HT1080 (cell line): ENCODE measurements at places on chromosomes 5 and 9. TPM values are rescaled to one million over a fixed set of nuclear protein-coding genes. Genes with fewer than 3 reads are reported as not detected.

- DNase-seq = no peak
Observed at GRCh38 chr9:134655101-134655500, 13.5 kb downstream of the COL5A1 start.

- no peak for DNase-seq
Observed at GRCh38 chr5:170554521-170555267, 50.9 kb downstream of the KCNIP1 start.

GRCh38 chr5:61569353-61569752 is 237.3 kb downstream of the ZSWIM6 start:
- no peak for DNase-seq

DNA sequence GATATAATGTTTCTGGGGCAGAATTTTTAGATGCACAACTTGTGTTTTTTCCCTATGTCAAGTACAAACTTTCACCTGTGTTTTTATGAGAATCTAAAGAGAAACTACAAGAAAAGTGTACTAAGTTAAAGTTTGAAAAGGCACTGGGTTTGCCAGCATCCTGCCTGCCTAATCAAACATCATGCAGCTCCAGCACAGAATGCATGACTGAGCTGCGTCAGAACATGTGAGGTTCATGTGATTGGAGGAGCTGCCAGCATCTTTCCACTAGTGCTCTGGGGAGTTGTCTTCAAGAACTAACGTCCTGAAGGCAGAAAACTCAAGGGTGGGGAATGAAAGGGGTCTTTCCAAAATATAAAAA is 46.1 kb upstream of the RIC1 start:
- DNase-seq = peak; percentile 76

DNA sequence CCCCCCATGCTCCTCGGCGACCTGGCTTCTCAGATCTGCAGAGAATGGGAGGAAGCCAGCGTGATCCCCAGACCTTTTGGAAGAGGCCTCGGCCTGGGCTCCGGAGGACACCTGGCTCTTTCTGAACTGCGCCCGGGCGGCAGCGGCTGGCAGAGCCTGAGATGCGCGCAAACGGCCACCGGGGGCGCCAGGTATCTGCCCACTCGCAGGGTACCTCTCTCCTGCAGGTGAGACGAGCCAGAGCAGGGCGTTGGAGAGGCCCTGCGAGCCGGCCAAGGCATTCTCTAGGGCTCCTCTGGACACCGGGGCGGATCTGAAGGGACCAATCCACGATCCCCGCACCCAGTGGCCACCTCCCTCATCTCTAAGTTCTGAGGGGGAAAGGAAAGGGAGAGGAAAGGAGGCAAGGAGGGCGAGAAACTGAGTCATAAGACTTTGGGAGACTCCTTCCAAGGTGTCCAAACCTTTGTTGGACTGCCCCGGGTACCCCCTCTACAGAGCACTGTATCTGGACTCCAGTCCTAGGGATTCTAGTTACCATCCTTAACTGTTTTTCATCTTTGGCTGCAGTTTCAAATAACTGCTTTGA is 55.0 kb upstream of the SLC46A2 start:
- DNase-seq = no peak

The DDX4 gene
- total RNA-seq = 0.24 TPM in 1 of 2 replicates, not detected in the other

The SCGB3A2 gene
- total RNA-seq = not detected in 2 replicates

The PTPRD gene
- total RNA-seq = 9.1 and 9.6 TPM in 2 replicates

The CXXC5 gene
- total RNA-seq = 49.4 and 54.9 TPM in 2 replicates
